ENCODE measurements at places on chromosomes 1 and 21.

DNA sequence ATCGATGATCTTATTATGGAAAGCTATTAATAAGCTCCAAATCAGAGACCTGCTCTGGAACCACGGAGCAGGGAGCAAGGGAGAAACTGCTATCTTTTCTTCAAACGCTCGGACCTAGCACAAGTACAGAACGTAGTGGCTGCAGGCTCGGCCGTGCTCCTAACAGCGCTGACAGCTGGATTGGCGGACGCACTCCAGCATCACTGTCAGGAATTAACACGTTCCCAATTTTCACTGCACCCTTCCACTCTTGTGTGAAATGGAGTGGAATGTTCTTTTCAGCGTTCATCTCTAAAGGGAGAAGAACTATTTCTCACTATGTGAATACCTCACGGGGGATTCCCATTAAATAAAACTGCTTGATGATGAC lies 106.9 kb downstream of the ZNF281 start:
- no peak for DNase-seq

GRCh38 chr21:36419241-36419640 lies 34.0 kb downstream of the CHAF1B start:
- DNase-seq, result no peak

DNA sequence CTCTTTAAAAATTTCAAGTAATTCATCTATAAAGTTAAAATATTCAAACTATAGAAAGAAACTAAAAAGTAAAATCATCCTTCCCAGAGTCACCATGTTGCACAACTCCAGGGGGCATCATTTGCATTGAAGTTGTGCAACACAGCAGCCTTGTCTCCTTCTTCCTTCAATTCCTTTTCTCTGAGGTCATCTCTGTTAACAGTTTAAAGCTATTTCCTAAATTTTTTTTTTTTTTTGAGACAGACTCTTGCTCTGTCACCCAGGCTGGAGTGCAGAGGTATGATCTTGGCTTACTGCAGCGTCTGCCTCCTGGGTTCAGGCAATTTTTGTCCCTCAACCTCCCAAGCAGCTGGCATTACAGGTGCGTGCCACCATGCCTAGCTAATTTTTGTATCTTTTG lies 7.1 kb downstream of the RHBG start:
- DNase-seq, result no peak

DNA sequence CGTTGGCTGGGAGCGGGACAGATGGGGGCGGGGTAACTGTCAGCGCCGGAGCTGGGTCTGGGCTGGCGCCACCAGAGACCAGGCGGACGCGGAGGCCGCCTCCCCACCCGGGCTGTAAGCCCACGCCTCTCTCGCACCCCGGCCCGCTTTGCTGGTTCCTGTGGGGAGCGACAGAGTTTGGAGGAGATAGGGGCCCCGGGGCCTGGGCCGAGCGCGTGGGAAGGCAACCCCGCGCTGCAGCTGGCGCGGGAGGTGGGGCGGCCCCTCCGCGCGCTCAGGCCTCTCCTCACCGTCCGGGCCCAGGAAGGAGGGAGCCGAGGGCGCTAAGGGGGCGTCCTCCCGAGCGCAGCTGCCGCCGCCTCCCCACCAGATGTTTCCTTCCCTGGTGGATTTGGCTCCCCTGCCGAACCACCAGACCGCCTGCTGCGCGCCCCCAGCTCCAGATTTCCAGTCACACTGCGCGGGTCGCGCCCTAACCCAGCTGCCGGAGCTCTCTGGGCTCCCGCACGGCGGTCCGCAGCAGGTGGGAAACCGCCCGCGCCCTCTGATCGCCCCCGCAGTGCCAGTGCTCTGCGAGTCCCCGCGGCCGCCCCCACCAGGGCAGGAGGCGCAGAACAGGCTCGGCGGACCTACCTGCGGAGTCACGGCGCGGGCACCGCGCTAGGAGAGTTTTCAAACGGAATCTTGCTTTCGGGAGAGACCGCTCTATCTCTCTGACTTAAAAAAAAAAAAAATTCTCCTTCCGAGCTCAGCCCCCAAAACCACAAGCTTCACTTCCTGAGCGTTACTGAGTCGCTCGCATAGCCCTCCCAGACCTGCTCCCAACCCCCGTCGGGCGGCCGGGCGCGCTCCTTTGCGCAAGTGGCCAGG lies 1.1 kb downstream of the GFI1 start:
- peak; percentile 95 for DNase-seq

DNA sequence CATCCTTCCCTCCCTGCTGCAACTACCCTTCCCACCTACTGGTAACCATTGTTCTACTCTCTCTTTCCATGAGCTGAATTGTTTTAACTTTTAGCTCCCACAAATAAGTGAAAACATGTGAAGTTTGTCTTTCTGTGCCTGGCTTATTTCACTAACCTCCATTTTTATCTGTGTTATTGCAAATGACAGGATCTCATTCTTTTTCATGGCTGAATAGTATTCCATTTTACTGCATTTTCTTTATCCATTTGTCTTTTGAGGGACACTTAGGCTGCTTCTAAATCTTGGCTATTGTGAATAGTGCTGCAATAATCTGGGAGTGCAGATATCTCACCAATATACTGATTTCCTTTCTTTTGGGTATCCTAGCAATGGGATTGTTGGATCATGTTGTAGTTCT lies 80.6 kb downstream of the NOS1AP start:
- DNase-seq, result no peak

GRCh38 chr1:238690415-238690814 lies 696.0 kb upstream of the CHRM3 start:
- DNase-seq, result no peak

DNA sequence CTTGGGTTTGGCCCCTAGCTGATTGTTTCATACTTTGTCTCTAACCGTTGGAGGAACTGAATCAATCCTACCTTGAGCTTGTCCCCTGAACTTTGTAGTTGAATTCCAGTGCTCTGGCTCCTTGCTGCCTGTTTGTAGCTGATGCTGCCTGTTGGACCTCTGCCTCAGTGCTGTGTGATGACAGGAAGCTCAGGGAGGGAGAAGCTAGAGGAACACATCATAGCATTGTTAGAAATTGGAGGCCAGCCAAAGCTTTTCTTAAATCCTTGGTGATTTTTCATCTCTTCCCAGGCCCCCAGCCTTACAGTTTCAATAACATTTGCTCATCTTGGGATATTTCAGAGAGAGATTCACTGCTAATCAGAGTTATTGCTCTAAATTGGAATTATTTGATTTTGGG lies 34.0 kb downstream of the MACF1 start:
- no peak for DNase-seq
